ENCODE measurements at places on chromosomes 6 and 20.
A peak's percentile ranks its signal among the peaks of the same experiment; 100 is the strongest.

GRCh38 chr6:83479389-83479788 lies 32.9 kb upstream of the PRSS35 start:
- H3K27me3 ChIP-seq: no peaks in the 10 kb centered on the region
- no peak for DNase-seq
- no peaks in the 10 kb centered on the region for H3K4me1 ChIP-seq
- H3K4me3 ChIP-seq: no peak overlapping the region

DNA sequence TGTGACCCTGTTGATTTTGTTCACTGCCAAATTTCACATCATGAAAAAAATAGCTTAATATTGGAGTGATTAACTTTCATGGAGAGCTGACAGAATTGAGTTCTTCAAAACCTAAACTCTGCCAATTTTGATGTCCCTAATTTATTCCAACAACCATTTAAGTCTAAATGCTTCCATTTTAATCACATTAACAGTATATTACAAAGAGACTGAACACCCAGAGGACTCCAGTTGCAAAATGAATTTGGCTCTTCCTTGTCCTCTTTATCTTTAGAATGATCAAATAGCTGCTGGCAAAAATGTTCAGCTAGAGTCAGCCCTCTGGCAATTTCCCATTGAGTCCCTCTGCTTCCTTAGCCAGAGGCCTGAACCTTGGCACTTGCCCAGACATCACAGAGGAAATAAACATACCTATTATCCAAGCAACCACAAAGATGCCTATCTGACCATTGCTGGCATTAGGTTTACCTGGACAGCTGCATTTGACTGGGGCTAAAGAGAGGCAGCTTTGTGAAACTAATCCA lies 299.0 kb upstream of the STXBP5 start:
- H3K4me1 ChIP-seq: peaks cover 21% of the 10 kb centered on the region
- no peaks in the 10 kb centered on the region for H3K36me3 ChIP-seq
- no peak overlapping the region for H3K4me3 ChIP-seq
- DNase-seq: peak; percentile 93

DNA sequence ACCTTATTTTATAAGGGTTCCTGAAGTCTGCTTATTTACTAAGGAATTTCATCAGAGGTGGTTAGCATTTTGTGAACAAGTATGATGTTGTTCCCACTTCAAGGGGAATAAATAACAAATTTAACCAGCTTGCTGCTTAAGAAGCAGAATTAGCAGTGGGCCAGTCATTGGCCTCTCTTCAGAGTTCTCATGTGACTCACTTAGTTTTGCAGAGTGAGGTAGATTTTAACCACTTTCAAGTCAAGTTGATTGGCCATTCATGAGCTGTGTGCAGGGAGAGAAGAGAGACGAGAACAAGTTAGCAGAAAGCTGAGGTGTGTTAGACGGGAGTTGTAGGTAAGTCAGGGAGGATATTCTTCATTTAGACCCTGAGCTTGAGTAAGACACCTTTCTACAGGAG lies 18.1 kb downstream of the TOP1 start:
- H3K4me3 ChIP-seq: no peak overlapping the region
- H3K27ac ChIP-seq: no peak overlapping the region
- peaks cover 18% of the 10 kb centered on the region for H3K36me3 ChIP-seq
- no peaks in the 10 kb centered on the region for H3K27me3 ChIP-seq

GRCh38 chr20:37464611-37465010 lies 56.4 kb upstream of the NNAT start:
- DNase-seq: no peak
- H3K27ac ChIP-seq: peak overlapping the region; percentile 65
- H3K27me3 ChIP-seq: no peaks in the 10 kb centered on the region
- peak overlapping the region; percentile 4 for H3K4me3 ChIP-seq
- H3K36me3 ChIP-seq: no peaks in the 10 kb centered on the region
- H3K4me1 ChIP-seq: peaks cover 31% of the 10 kb centered on the region
